Effector CD4-positive, alpha-beta T cell (primary cell): ENCODE measurements at places on chromosomes 16 and 17.

GRCh38 chr17:80953471-80954315 lies 37.9 kb upstream of the CHMP6 start:
- DNase-seq: no peak

- DNase-seq: no peak
Measured at GRCh38 chr17:79892457-79893241, 53.4 kb upstream of the CBX4 start.

- peak; percentile 54 for DNase-seq
Measured at GRCh38 chr17:77127735-77128361, 12.9 kb upstream of the SEC14L1 start.

DNA sequence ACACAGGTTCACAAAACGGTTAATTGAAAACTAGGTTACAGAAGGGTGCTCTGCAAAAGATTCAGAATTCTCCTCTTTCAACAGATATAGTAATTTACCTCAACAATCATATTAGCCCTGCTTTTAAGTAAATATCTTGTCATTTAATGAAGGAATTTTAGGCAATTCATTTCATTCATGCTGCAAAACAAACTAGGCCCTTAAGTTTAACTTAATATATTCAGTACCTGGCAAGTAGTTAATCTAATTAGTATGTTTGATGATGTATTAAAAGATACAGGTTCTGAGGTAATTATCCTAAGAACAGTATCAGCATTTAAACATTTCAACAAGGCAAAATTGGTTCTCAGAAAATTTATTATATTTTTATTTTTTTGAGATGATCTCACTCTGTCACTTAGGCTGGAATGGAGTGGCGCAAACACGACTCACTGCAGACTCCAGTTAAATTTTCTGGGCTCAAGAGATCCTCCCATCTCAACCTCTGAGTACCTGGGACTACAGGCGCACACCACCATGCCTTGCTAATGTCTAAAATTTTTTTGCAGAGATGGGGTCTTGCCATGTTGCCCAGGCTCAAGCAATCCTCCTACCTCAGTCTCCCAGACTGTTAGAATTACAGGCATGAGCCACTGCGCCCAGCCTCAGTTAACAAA lies 44.9 kb downstream of the SMURF2 start:
- no peak for DNase-seq

GRCh38 chr17:60901242-60901641 lies 223.6 kb downstream of the BCAS3 start:
- DNase-seq: no peak

DNA sequence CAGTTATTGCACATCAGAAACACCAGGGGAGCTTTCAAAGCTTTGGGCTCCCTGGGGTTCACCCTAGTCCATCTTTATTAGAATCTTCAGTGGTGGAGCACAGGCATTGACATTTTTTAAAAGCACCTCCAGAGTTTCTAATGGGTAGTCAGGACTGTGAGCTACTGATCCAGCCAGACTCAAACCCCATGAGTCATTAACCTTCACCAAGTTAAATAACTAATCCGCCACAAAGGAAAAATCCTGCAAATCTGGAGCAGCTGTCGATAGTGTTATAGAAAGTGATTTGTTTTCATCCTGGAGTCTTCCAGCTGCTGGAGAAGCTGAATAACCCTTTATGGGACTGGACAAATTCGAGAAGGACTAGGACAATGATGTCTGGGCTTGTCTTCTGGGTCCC lies 93.2 kb upstream of the PIRT start:
- no peak for DNase-seq

GRCh38 chr17:77572851-77573250 lies 385.7 kb upstream of the TNRC6C start:
- DNase-seq: no peak

GRCh38 chr17:3565143-3565542 lies 7.5 kb upstream of the TRPV3 start:
- DNase-seq: no peak

- DNase-seq: no peak
Measured at GRCh38 chr17:35127751-35128514, 6.5 kb downstream of the FNDC8 start.

DNA sequence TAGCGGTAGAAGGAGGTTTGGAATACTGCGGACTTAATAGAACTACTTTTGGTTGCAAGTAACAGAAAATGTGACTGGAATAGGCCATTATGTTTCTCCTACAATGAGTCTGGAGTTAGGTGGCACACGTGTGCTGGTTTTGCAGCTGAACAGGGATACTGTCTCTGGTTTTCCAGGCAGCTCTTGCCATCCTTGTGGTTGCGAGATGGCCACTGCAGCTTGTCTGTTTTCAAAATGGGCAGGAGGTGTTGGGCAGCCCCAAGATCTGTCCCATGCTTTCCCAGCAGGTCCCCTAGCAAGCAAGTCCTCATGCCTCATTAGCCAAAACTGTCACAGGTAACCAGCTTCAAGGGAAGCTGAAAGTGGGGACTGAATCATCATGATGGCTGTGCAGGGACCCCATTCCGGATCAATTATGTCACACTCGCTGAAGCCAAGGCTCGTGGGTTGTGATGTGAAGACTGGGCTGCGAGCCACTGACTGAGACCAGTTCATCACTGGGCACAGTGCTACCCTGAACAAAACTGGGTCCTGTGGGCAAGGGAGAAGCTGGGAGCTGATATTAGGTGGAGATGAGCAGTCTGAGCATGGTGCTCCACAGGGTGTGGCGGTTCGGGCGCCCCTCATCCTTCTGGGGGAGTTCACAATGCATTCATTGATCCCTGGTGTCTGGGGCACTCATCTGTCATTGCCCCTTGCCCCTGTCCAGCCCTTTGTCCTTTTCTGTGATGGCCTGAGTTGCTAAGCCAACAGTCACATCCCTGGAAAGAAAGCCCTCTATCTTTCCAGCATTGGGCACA lies 82.1 kb downstream of the KSR1 start:
- no peak for DNase-seq

GRCh38 chr16:67169642-67170167 lies 633 bp upstream of the NOL3 start:
- no peak for DNase-seq

GRCh38 chr16:63283721-63284120 lies 1247.5 kb upstream of the CDH8 start:
- no peak for DNase-seq

DNA sequence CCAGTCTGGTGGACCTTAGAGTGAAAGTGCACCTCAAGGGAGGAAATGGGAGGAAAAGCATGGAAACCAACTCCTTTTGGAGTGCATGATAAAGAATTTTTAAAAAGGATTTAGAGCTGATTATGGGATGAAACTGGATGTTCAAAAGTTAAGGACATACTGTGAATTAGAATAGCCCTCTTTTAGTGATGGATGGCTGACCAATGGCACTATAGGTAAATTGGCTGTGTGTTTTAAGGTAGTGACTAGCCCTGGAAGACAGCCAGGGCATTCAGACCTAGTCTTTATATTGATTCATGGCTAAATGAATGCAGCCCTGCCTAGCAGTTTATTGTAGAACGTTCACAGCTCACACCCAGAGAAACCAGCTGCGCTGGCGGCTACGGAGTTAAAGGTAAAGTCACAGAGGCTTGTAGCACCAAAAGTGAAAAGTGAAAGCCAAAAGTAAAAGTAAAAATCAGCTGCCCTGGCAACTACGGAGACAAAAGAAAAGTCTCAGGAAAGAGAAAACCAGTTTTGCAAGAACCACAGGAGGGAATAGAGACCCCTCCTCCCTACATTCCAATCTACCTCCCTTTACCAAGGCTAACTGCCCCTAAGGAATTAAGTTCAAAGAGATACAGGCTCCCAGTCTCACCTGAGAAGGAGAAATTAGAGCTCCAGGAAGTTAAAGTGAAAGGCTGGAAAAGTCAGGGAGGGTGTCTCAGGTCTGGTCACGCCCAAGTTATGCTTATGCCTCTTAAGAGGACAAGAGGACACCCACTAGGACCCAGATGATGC lies 21.8 kb downstream of the ACSM1 start:
- no peak for DNase-seq

DNA sequence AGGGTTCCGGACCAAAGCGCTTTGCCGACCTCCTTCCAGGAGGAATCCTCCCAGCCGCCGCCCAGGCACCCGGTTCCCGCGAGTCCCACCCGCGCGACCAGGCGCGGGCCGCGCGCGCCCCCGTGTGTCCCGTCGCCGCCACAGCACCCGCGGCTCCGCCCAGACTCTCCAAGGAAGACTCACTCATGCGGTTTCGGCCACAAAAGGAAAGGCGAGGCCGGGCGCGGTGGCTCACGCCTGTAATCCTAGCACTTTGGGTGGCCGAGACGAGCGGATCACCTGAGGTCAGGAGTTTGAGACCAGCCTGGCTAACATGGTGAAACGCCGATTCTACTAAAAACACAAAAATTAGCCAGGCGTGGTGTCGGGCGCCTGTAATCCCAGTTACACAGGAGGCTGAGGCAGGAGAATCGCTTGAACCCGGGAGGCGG lies 3.5 kb upstream of the PKMYT1 start:
- DNase-seq: peak; percentile 47

- DNase-seq: no peak
Measured at GRCh38 chr16:73190688-73191659, 143.0 kb upstream of the ZFHX3 start.
